ENCODE measurements at places on chromosomes 4 and X.

DNA sequence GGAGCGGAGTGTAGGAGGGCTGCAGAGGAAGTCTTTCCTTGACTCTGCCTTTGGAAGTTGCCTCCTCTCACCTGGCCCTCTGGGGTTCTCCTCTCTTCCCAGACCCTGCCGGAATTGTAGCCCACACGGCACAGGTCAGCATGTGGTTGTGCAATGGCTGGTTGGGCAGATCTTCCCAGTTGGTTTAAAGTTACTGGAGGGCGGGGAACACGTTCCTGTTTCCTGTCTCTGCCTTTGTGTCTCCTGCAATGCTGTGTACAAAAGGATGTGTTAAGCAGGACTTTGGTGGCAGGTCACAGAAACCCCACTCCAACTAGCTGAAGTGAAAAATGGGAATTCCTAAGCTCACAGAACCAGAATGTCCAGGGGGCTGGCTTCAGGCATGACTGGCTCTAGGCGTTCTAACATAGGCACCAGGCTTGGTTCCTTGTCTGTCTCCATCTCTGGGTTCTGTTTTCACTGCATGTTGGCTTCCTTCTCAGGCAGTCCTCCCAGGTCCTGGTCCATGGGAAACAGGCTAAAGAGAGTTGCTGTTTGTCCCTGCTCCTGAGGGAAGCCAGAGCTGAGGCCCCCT is 19.9 kb downstream of the SORCS2 start:
- DNase-seq: no peak

DNA sequence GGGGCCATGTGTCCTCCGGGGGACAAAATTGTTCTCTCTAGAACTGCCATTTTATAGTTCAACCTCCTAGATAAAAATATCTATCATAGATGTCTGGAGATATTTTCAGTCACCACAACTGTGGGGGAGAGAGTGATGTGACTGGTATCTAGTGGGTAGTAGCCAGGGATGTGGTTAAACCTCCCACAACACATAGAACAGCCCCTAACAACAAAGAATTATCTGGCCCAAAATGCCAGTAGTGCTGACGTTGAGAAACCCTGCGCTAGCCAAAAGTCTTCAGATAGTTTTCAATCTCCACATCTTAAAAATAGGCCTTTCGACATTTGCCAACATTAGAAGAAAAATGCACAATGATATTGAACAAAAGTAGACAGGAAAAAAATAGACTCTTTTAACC is 19.0 kb upstream of the SUPT20HL2 start:
- no peak for DNase-seq

GRCh38 chrX:85303544-85303943 is 59.8 kb downstream of the ZNF711 start:
- no peak for DNase-seq

GRCh38 chr4:11801466-11802446 is 373.1 kb upstream of the HS3ST1 start:
- no peak for DNase-seq

- DNase-seq: no peak
Observed at GRCh38 chrX:72676465-72676864, 37.6 kb downstream of the PHKA1 start.

DNA sequence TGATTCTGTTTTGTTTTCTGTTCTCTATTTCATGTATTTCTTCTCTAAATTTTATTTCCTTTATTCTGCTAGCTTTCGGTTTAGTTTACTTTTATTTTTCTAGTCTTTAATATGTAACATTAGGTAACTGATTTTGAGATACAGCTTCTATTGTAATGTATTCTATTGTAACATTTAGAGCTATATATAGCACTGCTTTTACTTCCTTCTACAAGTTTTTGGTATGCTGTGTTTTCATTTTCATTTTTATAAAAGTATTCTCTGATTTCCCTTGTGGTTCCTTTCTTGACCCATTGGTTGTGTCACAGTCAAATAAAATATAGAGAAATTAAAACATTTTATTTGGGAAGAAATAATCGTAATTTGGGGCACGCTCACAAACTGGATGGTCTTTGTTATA is 13.9 kb upstream of the CT47A1 start:
- no peak for DNase-seq

DNA sequence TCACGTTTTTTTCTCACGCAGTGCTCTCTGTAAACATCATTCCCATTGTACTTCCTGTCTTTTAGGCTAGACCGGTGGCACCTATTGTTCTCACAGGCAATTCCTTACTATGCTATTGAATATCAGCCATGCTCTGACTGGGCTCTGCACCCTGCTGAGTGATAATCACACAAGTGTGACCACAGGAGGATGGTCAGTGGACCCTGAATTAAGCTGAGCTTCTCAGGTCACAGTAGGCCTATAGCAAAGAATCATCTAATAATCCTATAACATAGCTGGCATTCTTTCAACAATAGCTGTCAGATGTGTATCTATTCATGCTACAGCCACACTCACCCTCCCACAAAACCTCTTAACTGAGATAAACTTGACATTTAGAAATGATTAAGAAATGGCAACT is 2399.8 kb upstream of the TENM3 start:
- no peak for DNase-seq
